GM12878 (cell line): ENCODE measurements at places on chromosomes 7 and 10.

GRCh38 chr10:57165671-57166070, 804.6 kb upstream of the ZWINT start:
- DNase-seq = no peak

- no peak for DNase-seq
Observed at GRCh38 chr7:140609646-140610045, 31.0 kb downstream of the DENND2A start.

- DNase-seq = no peak
Observed at GRCh38 chr7:47945261-47946015, 2.8 kb downstream of the PKD1L1 start.

GRCh38 chr10:3210251-3210877, 37.8 kb upstream of the PITRM1 start:
- no peak for DNase-seq

- DNase-seq = no peak
Observed at GRCh38 chr10:1116696-1117280, 60.6 kb downstream of the WDR37 start.

DNA sequence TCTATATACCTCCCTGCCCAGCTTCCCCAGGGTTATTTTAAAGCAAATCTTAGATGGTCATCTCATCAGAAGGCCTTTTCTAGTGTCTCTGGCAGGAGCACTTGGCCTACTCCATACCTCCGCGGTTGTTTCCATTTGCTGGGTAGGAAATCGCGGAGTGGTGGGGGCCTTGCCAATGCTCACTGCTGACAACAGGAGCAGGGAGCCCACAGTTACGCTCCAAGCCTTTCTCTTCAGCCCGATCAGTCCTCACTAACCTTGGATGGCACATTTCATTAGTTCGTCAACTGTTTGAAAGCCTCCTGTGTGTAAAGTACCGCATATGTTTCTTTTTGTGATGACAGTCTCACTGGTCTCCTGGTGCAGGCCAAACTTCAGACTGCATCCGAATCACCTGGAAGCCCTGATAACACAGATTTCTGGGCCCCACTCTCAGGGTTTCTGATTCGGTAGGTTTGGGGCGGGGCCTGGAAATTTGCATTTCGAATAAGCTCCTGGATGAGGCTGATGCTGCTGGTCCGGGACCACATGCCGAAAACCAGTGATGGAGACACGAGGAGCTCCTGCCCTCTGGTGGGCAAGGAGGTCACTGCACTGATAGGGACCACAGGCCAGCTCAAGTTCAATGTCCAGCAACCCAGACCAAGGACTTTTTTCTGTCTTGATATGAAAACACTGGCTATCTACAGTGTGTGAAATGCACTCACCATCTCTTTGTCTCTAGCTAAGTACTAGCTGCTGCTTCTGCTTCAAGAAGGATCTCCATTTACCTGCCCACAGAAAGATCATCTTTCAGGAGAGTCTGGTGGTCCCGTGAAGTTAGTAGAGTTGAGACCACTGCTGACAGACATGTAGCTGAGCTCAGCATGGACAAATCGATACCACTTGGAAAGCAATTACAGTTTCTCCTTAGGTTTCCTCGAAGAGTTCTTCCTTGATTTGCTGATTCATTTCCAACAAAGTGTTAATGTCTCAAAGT, 14.0 kb downstream of the LRGUK start:
- no peak for DNase-seq

DNA sequence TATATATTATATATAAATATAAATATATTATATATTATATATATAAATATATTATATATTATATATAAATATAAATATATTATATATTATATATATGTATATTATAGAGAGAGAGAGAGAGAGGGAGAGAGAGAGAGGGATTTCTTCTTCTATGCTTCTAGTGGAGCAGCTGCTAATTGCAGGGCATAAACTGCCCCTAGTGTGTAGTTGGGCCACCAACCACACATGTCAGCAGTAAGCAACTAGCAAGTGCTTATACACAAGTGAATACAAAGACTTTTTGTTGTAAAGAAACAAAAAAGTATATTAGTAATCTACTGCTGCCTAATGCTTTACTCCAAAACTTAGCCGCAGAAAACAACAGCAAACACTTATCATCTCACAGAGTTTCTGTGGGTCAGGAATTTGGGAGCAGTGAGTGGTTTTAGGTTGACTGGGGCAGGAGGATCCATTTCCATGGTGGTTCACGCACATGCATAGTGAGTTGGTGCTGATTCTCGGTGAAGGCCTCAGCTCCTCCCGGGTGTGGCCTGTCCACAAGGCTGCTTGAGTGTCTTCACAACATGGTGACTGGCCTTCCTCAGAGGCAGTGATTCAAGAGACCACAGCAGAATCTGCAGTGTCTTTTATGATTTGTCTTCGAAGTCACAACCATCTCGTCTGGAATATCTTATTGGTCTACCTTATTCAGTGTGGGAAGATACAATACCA, 25.5 kb upstream of the BAG3 start:
- DNase-seq = no peak
